Activated naive CD4-positive, alpha-beta T cell treated with Interleukin-2 at 50 U/mL for 16 hours (primary cell): ENCODE measurements at places on chromosomes 5 and 9.

DNA sequence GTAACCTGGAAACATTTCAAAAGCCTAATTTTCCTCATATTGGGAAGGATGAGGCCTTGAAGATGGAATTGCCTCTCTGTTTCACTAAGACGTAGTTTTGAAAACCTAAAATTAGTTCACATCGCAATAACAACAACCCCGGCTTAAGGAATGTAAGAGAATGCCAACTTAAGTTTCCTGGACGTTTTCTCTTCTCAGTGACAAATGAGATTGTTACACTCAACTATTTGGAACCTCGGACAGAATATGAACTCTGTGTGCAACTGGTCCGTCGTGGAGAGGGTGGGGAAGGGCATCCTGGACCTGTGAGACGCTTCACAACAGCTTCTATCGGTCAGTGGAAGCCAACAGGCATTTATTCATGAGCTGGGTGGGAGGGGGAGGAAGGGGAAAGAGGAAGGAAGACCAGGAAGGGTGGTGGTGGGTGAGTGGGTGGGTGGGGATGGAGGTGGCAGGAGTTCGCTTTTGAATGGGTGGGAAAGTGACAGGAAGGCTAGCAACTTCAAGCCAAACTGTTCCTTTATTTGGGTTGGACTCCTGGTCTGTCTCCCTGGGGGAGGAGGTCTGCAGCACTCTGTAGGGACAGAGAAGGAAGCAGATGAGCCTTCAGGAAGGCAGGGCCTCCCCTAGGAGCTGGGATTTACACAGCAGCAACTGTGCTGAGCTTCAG, 83.4 kb downstream of the TEK start:
- no peak for DNase-seq

- DNase-seq, result no peak
Measured at GRCh38 chr9:135335691-135336181, 143.8 kb upstream of the PPP1R26 start.

DNA sequence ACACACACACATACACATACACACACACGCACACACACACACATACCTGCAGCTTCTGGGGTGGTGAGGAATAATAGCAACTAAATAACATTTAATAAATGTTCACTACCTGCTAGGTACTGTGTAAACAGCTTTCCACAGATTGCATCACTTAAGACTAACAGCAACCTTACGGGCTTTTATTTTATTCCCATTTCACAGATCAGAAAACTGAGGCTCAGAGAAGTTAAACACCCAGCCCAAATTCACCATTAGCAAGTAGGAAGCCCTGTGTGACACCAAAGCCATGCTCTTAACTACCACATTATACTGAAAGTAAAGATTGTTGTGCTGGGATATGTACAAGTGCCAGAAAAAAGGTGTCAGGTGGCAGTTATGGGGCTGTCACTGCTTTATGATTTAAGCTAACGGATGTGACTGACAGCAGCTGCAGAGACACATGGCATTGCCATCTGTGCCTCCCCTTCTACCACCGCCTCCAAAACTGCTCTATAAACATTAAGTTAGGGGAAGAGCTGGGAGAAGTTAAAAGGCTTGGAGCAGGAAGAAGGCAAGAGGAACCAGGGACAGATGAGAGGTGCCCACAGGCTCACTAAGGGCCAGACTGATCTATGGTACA, 13.6 kb downstream of the MTMR12 start:
- no peak for DNase-seq

- DNase-seq, result no peak
Measured at GRCh38 chr5:31357038-31357437, 163.6 kb downstream of the CDH6 start.

DNA sequence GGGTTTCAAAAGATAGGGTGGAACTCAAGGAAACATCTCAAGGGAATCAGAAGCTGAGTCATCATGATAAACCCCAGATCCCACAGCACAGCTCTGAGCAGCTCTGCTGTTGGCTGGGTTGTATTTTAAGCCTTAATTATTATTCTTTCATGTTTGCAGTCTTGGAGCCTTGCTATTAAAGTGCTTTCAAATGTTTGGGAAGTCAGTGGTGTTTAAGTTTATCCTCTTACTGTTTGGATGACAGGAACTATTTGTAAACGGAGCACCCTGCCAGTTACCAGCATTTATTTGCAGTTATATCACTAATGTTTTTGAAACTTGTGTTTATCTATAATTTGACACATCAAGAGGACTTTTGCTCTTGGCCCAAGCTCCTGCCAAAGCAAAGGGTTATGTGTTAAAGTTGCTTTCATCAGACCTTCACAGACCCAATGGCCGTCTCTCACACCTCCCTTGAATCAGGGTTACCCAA, 141.1 kb upstream of the SPDL1 start:
- no peak for DNase-seq

- no peak for DNase-seq
Measured at GRCh38 chr5:141864371-141865370, 13.5 kb downstream of the PCDH1 start.

DNA sequence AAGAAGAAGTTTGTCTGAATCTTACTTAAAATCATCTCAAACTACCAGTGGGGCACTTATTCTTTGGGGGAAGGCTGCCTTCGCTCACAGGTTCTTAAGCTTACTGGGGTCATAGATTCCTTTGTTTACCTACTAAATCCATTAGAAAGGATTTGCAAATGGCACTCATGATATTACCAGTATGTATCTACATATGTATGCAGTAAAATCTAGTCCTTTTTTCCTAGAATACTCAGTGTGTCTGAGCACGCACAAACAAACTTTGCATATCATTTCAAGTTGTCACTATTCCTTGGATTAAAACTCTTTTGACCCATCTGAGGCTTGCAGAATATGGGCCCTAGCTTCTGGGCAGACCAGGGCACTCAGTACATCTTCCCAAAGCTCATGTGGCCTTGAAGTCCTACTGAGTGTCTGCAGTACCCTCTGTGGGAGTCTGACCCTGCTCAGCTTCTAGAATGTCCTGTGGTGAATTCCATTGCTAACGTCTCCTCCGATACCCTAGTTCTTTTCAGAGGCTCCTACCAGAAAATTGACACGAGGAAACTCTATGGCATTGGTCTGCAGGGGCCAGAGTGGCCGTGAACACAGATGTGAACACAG, 297.9 kb downstream of the SLIT3 start:
- DNase-seq, result no peak

DNA sequence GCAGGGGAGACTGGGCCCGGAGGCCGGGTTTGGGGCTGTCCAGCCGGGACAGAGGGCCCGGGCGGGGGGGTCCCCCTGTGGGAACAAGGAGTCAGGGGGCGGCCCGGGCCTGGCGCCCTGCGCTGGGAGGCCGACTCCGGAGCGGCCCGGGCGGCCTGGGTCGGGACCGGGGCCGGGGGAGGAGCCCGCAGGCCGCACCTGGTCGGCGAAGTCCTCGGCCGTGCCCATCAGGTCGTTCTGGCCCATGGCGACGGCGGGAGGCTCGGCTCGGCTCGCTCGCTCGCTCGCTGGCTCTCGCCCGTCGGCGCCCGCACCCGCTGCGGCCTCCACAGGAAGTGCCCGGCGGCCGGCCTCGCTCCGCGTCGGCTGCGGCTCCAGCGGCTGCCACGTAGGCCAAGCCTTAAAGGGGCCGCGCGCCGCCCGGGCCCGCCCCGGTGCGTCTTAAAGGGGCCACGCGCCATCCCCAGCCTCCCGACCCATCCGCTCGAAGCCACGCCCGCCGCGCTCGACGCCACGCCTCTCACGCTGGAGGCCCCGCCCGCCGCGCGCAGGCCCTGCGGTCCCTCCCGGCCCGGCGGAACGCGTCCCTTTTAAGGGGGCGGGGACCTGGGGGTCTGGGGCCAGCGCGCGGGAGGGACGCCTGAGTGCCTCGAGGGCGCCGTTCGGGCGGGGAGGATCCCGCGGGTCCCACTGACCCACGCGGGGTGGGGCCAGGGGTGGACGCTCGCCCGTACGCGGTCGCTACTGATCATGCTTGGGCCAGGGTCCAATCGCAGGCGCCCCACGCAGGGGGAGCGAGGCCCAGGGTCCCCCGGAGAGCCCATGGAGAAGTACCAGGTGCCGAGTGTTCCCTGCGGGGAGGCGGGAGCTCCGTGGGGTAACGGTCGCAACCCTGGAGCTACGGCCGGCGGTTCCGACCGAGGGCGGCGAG, at the start of the genes STKLD1 and SURF4:
STKLD1 (plus strand) TSS at position 643 of the 931 bp plus-strand sequence; CDS start at position 751, 108 bp downstream.
SURF4 (minus strand) TSS at position 337 of the 931 bp plus-strand sequence; CDS start at position 246, 91 bp downstream.
- DNase-seq, result peak; percentile 96

DNA sequence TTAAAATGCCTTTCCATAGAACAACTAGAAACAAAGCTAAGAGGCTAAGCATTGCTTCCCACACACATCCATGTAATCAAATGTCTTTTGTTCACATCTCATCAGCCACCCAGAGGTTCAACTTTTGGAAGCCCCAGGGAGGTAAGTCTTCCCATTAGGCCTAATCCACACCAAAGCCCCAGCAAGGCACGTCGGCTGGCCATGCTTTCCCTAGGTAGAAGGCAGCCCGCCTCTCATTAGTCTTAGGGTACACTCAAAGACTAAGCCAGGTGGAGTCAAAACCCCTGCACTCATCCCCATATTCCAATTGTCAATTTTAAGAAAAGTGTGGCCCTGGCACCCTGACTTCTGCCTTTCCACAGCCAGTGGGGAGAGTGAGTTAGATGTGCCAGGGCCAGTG, 87.9 kb downstream of the ATPSCKMT start:
- DNase-seq, result no peak

GRCh38 chr9:84339962-84340361, 596 bp downstream of the SLC28A3 start:
- DNase-seq, result no peak

DNA sequence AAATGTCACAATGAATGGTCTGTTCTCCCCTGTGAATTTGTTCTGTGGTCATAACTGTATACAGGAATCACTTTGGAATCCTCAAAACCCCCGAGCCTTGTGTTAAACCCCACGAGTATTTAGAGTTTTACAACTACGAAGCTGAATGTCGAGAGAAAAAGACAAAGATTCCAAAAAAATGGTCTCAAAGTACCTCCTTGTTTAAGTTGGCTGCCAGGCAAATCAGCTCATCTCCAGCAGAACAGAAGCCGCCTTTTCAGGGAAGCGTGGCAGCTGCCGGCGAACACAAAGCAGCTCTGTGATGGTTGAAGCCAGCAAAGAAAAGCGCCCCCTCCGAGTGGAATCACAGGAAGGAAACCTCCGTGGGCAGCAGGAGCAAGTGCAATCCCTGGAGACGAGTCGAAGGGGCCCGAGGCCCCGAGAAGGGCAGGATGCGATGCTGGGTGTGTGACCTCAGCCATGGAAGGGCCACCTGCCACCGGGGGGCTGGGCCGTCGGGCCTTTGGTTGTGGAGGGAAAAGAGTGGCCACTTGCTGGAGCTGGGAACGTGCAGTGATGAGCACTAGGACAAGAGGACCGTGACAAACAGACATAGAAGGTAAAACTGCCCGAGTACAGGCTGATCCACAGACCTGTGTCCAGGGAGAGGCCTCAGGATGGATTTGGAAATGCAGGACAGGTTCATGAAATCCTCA, 706.4 kb downstream of the SEMA5A start:
- DNase-seq, result no peak

- DNase-seq, result no peak
Measured at GRCh38 chr9:89634995-89635742, 30.4 kb downstream of the GADD45G start.

- DNase-seq, result no peak
Measured at GRCh38 chr5:114054594-114054993, 307.3 kb upstream of the KCNN2 start.

GRCh38 chr9:36831381-36832161, 202.5 kb downstream of the PAX5 start:
- DNase-seq, result no peak

DNA sequence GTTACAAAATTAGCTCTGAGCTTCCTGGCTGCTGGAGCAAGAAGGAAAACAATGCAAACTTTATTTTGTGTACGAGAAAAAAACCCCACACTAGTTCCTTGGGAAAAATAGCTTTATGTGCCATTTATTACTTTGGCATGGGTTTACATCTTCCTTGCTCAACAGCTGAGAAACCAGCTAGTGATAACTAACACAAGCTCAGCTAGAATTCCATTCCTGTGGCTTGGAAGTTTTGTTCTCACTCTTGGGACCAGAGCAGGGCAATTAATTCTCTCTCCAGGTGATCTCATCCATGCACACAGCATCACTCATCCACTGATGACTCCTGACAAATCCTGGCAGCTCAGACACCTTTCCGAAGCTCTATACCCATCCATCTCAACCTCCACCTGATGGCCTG, 104.1 kb downstream of the CRB2 start:
- no peak for DNase-seq

DNA sequence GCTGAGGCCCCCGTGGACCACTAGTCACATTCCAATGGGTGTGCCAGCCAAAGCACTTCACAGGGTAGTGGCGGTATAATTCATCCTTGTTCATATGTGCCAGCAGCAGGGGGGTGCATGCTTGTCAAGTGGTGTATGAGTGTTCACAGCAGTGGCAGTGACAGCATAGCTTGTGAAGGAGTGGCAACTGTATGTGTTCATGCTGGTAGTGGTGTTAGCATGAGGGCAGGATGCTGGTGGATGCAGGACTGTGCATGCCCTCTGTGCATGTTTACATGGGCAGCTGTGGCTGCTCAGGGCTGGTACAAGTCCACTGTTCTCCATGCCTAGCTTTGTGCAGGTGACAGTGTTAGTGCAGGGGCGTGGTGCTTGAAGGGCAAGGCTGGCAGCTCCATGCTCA, 253.4 kb upstream of the DMAC1 start:
- DNase-seq, result no peak

DNA sequence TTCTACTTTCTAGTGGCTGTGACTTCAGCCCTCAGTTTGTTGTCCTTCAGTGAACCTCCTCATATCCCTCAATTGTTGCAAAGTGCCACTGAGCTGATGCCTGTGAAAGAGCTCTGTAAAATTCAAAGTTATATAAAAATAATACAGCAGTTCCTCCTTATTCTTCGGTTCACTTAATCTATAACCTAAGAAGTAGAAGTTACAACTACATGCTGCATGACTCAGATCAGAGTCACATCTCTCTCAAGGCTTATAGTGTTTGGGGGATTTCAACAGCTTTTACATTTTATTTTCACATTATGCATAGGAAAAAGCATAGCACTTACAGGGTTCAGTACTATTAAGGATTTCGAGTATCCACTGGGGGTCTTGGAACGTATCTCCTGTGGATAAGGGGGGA, 25.1 kb upstream of the GCNT1 start:
- DNase-seq, result no peak

DNA sequence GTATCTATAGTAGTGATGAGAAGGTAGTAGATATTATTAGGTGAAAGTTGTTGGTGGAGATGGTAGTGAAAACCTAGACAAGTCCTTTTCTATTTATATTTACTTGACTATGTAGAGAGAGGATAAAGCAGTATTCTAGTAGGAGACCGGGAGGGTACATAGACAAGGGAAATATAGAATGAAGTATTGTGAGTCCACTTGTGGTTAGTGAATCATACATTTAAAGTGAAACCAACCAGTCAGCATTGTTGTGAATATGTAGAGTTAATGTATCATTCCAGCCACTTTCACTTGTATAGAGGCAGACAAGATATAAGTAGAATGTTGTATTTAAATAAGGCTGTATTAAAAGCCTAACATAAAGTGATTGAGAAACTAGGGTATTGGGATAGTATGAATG, 1711.3 kb upstream of the ACO1 start:
- no peak for DNase-seq

DNA sequence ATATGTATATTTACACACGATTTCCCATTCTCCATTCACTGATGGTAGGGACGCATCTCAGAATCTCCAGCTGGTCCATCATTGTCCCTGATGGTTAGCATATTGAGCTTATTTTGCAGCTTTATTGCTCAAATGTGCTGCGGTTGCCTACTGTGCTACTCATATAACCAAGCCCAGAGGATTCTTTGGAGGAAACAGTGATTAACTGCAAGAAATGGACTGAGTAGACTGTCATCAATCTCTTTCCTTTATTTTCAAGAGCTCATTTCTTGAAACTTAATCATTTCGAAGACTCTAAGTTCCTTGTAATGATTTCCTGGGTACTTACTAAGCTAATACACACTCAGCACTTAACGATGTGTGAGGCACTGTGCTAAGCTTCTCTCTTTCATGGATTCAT, 119.0 kb downstream of the MAT2B start:
- DNase-seq, result no peak
